ENCODE measurements at places on chromosomes 3 and 15.

DNA sequence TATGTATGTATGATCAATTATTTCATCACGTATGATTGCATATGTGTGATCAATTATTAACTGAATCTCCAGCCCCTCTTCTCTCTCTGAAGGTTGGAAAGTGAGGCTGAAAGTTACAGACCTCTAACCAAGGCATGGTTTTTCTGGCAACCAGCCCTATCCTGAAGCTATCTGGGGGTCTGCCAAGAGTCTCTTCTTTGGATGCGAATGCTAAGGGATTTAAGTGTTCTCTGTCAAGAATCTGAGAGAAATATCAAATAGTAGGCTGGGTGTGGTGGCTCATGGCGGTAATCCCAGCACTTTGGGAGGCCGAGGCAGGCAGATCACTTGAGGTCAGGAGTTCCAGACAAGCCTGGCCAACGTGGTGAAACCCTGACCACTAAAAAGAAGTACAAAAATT is 8.1 kb downstream of the NKTR start:
- DNase-seq: peak; percentile 69

GRCh38 chr15:98635848-98636247 is 12.5 kb upstream of the IGF1R start:
- no peak for DNase-seq

DNA sequence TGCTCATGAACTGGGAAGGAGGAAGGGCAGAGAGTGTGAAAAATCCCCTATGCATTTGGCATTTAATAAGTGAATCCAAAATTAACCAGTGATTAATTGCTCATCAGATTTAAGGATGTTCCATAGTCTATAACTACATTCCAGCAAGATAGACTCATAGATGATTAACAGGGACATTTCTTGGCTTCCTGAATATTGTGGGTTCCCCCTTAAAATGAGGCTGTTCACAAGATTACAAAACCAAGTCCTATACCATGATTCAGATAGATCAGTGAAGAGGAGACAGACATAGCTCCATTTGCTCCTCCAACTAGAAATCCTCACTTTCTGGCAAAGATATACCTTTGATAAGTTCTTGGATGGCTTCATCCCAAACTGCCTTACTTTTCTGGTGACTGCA is 15.4 kb downstream of the RASGRP1 start:
- no peak for DNase-seq

GRCh38 chr3:157135671-157136396 is 24.1 kb downstream of the CCNL1 start:
- no peak for DNase-seq

DNA sequence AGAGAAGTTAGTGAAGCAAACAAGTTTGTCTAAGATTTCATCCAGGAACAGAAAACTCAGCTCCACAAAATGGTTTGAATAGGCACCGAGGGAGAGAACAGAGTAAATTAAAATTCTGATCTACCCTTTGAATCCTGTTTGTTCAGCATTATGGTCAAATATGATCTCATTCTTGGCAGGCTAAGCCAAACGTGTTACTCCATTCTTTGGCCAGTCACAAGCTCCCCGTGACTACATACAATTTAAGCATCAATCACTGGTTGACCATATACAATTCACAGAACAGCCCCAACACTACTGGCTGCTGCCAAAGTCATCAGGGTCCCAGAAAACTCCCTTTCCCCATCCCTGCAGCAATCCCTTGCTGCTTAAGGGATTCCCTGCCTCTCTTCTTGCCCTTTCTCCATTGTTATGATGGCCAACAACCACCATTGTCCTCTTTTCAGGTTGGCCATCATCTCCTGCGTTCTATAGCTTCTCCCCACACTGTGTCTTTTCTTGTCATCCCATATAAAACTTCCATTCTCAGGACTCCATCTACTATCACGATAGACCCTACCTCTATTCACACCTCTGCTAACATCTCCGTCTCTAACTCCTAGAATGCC is 46.3 kb downstream of the GOLIM4 start:
- peak; percentile 71 for DNase-seq

GRCh38 chr15:43270676-43271306 is 4.1 kb upstream of the TGM5 start:
- no peak for DNase-seq

GRCh38 chr3:169573148-169573547 is 90.4 kb downstream of the MECOM start:
- DNase-seq: no peak

GRCh38 chr3:102002056-102002455 is 152.7 kb downstream of the NFKBIZ start:
- no peak for DNase-seq

DNA sequence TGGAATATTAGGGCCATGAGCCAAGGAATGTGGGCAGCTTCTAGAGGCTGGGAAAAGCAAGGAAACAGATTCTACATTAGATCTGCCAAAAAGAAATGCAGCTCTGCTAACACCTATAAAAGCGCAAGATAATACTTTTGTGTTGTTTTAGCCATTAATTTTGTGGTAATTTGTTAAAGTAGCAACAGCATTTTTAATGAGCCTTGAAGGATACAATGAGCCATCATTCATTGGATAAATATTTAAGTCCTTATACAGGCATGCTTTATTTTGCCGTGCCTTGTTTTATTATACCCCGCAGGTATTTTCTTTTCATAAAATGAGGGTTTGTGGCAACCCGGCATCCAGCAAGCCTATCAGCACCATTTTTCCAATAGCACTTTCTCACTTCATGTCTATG is 15.0 kb downstream of the ARL14 start:
- no peak for DNase-seq

GRCh38 chr3:185815391-185816282 is 9.2 kb downstream of the IGF2BP2 start:
- DNase-seq: no peak

GRCh38 chr3:157152930-157153329 is 7.0 kb downstream of the CCNL1 start:
- no peak for DNase-seq

DNA sequence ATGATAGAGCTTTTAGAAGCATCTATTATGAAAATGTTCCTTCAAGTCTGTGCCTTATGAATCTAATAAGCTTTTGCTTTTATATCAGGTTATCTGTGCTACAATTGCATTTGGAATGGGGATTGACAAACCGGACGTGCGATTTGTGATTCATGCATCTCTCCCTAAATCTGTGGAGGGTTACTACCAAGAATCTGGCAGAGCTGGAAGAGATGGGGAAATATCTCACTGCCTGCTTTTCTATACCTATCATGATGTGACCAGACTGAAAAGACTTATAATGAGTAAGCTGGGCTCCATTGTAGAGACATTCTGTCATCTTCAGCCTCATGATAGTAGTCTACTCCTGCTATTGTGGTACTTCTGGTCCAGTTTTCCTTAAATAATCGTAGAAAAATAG is 73.4 kb downstream of the BLM start:
- DNase-seq: no peak

DNA sequence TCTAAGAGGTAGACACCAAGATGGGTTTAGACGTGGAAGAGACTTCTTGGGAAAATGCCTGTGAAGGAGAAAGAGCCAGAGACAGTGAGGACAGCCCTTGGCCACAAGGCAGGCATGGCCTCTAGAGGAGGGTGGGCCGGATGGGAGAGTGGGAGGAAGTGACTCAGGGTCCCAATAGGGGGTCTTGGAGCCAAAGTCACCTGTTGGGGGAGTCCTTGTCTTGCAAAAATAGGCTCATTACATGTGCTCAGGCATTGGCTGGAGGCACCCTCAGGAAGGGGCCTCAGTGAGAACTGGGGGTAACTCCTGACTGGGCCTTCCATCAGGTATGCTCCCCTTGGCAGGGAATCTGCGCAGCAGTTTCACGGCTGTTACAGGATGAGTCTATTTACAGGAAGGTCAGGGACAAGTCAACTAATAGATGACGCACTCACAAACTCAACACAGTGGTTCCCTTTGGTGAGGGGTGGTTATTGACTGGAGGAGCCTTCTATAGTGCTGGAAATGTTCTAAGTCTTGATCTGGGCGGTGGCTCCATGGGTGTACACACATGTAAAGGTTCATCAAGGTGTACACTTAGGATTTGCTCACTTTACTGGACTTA is 259.6 kb downstream of the XXYLT1 start:
- DNase-seq: no peak

DNA sequence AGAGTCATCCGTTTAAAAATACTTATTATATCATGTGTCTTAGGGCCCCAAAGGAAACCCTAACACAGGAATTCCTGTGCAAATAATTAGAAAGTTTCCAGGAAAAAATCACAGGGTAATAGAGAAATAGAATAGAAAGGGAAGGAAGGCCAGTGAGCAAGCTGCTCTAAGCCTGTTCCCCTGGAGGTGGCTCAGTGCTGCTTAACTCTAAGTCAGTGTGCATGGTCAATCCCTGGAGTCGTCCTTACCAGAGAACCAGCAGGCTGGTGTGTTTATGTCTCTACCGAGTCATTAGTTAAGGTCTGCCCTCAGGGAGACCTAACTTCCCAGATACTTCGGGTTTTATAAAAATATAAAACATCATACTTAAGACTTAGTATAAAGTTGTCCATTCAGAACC is 21.0 kb upstream of the MCF2L2 start:
- DNase-seq: no peak

GRCh38 chr3:14322667-14323295 is 79.6 kb upstream of the SLC6A6 start:
- no peak for DNase-seq

DNA sequence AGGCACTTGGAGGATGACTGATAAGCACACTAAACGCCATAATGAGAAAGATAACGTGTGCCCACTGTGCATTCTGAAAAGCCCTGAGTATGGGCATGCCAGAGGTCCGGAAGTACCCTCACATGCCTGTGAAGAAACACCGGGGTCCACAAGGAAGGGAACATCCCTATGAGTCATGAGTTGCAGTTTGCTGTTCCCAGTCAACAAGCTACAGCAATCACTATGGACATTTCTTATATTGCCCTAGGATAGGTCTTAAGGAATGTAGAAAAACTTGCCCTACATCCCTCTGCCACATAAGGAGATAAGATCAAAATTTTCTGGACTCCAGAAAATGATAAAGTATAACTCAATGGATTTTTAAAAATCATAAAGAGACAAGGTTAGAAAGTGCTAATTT is 9.9 kb downstream of the MB21D2 start:
- no peak for DNase-seq

DNA sequence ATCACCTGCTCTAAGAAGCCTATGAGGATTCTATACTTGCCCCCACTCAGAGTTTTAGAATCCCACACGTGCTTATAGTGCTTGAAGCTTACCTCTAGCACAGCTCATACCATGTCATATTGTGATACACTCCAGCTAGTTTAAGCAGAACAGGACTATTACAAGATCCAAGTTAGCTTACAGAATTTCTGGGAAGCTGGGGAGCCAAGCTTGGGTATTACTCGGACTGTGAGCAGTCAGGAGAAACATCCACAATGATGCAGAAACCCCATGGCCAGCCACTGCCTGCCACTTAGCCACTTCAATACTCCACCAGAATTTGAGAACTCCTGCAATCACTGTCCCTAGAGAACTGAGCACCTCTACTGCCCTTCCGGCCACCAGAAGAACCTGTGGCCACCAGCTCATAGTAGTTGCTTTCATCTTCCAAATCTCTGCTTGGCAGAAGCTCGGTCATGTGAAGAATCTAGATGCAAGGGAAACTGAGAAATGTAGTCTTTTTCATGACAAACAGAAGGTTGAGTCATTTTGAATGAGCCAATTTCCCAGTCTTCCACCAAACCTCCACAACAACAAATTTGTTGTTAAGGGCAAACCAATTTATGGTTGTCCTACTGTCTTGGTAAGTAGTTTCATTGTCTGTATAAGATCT is 27.7 kb upstream of the SSR3 start:
- no peak for DNase-seq

- peak; percentile 43 for DNase-seq
Measured at GRCh38 chr3:71064291-71064955, 519.1 kb downstream of the FOXP1 start.

DNA sequence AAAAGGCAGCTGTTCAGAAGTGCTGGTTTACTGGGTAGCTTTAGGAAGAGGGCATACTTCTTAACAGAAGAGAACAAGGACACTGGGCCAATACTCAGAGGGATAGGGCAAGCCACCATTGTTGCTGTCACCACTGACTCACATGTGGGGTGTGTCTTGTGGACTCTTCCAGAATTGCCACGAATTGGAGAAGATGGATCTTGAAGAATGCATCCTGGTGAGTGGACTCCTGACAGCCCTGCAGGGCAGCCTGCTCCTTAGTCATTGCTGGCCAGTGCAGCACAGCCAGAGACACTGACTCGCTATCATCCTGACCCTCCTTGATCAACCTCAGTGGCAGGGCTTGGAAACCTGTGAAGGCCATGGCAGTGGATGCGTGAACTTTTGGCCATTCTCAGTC is 62.3 kb downstream of the UBP1 start:
- no peak for DNase-seq

DNA sequence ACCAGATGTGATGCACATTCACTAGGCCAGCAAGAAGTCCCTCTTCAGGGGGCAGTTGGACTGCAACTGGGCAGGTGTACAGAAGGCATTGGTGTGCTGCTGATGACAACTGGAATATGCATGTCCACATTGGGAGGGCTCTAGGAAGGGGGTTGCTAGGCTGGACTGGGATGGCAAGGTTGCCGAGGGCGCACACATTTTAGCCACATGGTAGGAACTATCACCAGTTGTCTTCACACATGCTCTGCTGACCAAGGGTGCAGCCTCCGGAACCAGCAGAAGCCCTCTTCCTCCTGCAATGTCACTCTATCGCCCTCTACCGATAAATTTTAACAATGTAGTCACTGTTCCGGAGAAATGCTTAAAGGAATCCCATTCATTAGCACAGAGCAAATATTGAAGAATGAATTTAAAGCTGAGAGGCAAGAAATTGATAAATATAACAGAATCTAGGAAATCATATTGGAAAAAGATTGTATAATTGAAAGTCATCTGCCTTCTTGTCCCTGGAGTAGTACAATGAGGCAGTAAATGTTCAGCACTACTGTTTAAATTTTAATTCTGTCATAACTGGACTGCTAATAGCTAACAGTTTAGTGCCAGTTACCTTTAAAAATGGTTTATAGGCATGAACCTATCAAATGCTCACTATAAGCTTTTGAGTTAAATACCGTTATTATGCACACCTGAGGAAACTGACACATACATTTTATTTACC is 22.6 kb upstream of the LYSMD4 start:
- DNase-seq: peak; percentile 18

- peak; percentile 7 for DNase-seq
Measured at GRCh38 chr3:40317061-40317855, 7.8 kb downstream of the EIF1B start.

DNA sequence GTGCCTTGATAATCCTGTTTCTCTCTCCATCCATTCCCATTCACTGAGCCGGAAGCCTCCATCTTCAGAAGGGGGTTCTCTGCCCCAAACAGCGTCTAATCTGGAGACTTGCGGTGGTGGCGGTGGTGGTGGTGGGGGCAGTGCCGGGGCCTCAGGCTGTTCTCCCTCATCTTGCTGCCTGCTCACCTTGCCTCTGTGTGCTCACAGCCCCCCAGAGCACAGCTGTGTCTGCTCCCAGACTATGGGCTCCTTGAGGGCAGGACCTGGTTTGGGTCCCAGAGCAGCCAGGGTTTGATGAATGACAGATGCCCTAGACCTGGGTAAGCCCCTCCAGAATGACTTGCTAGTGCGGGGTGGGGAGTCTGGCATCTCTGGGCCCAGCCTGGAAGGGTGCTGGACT is 430 bp upstream of the PSTPIP1 start:
- DNase-seq: no peak
